SHP77 (cell line): ENCODE measurements at places on chromosomes 3 and 15.
A peak's percentile ranks its signal among the peaks of the same experiment; 100 is the strongest.

DNA sequence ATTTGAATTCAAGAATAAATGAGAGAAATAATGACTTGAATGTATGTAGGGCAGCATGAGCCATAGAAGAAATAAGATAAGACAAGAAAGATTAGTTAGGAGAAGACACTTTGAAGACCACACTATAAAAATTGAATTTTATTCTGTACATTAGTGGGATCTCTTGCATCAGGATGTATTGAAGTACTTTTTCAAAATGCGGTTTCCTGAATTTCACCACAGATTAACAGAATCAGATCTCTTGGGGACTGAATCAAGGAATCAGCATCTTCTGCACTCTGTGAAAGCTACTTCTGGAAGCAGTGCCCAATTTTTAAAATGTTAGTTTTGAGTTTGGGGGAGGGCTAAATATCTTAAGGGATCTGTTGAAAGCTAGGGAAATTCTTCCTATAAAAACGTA lies 763.9 kb upstream of the GOLIM4 start:
- DNase-seq, result no peak

DNA sequence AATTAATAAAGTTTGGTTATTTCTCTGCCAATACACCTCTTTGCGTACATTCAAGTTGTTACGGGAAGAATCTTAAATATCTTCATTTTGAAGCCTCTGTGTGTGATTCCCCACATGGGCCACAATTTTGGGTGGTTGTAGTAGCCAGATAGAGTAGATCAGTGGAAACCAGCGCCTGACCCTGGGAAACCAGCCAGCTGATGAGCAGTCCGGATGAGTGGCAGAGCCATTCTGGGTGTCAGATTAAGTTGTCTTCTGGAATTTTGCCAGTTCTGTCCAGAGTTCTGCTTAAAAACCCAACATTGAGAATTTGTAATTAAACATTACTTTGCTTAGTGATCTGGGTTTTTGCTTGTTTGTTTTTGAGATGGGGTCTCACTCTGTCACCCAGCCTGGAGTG lies 49.7 kb downstream of the MRPS25 start:
- no peak for DNase-seq

DNA sequence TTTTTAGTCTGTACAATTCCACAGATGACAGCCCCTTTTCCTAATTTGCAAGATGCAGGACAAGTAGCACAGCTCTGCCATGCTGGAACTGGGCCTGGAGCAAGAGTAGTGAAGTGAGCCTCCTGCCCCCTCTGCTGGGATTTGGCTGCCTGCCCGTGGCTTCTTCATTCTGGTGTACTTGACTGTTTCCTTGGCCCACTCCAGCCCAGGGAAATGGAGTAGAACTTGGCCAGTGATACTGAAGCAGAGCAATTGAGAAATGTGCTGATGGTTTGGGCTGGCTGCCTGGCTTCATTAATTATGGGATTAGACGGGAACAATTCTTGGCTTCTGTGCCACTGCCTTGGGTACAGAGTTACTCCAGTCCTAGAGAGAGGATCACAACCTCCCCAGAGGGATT lies 2.8 kb downstream of the GPD1L start:
- no peak for DNase-seq

DNA sequence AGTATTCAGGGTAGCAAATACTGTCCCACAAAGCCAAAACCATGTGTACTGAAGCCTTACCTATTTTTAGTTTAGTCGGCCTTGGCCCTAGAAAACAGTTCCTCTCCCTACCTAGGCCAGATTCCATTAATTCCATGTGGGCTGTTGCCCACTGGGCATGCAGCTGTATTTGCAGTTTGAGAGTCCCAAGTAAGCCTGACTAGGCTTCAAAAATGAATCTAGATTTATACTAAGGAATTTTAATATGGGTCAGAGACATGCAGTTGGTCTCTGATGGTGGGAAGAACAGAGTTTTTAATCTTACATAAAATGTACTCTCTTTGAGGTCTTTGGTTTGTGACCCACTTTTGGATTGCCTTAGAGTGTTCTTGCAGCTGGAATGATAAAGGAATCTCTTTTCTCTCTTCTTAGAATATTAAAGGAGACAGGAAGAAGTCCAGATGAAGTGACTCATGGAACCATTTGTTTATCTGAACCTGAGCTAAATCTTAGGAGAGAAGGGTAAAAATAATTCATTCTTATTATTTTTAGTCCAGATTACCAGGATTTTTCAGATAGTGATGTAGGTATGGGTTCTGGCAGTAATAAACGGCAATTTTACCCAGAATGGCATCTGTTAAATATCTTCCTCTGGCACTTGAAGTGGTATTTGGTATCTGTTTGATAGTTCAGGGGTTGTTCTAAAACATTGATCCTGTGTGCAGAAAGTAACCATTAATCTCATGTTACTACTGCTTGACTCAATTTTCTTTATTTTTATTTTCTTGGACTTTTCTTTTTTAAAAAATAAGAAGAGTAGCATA lies 33.8 kb downstream of the GLCE start:
- no peak for DNase-seq

- peak; percentile 52 for DNase-seq
Measured at GRCh38 chr3:178182337-178182779, 353.9 kb upstream of the KCNMB2 start.

GRCh38 chr15:29687204-29687815 lies 135.0 kb downstream of the TJP1 start:
- no peak for DNase-seq

DNA sequence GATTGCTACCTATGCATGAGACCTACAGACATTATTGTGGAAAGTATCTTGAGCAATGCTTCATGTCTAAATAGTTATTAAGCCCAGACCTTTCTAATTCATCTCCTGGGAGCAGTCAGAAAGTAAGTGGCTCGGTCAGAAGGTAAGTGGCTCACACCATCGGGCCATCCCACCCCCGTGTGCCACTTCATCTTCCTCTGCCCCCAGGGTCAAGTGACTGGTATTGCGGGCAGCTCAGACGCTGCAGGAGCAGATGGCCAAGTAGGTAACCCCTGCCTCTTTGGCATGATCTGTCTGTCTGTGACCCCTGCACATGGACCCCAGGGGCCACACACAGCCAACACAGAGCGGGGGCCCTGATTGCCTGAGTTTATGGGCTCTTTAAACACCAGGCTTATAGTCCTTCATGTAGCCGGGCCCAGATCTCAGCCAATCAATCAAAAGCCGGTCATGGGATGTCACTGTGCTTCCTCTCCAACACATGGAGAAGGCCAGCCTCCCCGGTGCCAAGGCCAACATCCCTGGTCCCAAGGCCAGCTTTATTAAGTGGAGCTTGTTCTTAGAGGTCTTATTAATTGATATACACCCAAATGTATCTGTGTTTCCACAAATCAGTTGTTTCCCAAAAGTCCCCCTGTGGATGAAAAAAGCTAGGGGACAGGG lies 42.9 kb downstream of the LARP6 start:
- no peak for DNase-seq

DNA sequence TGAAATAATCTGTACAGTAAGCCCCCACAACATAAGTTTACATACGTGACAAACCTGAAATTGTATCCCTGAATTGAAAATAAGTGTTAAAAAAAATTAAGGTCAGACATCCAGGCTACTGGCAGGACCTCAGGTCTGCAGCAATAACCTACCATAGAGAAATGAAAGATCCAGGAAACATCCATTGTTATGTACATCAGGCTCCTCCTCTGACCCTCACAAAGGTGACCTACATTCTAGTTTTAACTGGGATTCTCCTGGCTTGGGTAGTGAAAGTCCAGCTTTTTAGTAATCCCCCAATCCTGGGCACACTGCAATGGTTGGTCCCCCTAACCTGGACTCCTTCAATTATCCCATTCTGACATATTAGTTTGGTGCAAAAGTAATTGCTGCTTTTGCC lies 749.6 kb upstream of the LMCD1 start:
- no peak for DNase-seq

- DNase-seq, result no peak
Measured at GRCh38 chr3:25400587-25400986, 27.5 kb upstream of the RARB start.

- no peak for DNase-seq
Measured at GRCh38 chr15:60635507-60636352, 156.8 kb upstream of the ICE2 start.

DNA sequence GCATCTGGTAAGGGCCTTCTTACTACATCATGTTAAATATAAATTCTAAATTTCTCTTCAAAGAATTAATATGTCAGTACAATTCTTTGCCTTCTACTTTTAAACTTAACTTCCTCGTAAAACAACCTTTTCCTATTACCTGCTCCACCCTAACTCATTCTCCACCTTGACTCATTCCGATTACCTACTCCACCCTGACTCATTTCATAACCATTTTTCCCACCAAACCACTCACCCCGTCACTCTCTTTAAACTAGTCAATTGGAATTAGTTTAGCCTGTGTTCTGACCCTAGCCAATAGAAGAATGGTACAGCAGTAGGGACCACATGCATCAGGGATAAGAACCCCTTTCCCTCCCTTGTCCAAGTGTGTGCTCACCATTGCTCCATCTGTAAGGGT lies 65.6 kb downstream of the PLSCR2 start:
- no peak for DNase-seq

DNA sequence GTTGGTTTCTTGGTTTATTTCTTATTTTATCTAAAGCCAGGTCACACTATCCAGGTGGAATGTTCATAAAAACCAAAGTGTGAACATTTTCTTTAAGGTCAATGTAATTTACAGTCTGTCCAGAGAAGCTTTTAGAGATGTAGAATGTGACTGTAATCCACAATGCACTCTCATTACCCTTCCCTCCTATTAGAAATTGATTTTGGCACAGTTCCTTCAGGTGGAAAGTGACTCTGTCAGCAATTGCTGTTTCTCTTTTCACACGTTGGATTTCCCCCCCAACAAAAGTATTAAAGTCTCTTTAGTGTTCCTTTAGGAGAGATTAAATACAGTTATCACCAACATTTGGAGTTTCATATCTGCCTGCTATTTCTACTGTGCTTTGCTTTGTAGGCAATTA lies 31.6 kb upstream of the COPB2 start:
- no peak for DNase-seq

GRCh38 chr15:91857772-91858171 lies 4.3 kb downstream of the SLCO3A1 start:
- DNase-seq, result no peak

GRCh38 chr15:48384616-48385015 lies 53.4 kb downstream of the DUT start:
- DNase-seq, result no peak

GRCh38 chr3:16290007-16290826 lies 25.2 kb downstream of the OXNAD1 start:
- DNase-seq, result peak; percentile 26

DNA sequence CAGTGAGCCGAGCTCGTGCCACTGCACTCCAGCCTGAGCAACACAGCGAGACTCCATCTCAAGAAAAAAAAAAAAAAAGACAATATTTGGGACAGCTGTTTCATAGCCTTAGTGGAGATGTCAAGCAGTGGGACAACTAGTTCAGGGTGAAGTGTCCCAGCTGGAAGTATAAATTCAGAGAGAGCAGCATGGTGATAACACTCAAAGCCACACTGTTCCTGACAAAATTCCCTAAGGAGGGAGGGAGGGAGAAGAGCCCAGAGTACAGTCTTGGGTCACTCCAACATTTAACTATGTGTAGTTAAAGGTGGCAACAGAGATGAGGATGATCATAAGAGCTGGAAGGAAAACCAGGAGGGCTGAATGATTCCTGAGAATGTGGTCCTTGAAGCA lies 21.1 kb upstream of the IP6K2 start:
- DNase-seq, result no peak

- DNase-seq, result peak; percentile 32
Measured at GRCh38 chr15:59691194-59691805, 2.2 kb upstream of the BNIP2 start.

GRCh38 chr15:90099868-90100831 lies 2.1 kb downstream of the IDH2 start:
- DNase-seq, result no peak

- DNase-seq, result no peak
Measured at GRCh38 chr3:149571381-149571780, 86.4 kb downstream of the WWTR1 start.

- DNase-seq, result no peak
Measured at GRCh38 chr15:37130356-37130755, 30.0 kb upstream of the MEIS2 start.

- no peak for DNase-seq
Measured at GRCh38 chr15:67855842-67856241, 16.0 kb upstream of the RNU6-1 start.

DNA sequence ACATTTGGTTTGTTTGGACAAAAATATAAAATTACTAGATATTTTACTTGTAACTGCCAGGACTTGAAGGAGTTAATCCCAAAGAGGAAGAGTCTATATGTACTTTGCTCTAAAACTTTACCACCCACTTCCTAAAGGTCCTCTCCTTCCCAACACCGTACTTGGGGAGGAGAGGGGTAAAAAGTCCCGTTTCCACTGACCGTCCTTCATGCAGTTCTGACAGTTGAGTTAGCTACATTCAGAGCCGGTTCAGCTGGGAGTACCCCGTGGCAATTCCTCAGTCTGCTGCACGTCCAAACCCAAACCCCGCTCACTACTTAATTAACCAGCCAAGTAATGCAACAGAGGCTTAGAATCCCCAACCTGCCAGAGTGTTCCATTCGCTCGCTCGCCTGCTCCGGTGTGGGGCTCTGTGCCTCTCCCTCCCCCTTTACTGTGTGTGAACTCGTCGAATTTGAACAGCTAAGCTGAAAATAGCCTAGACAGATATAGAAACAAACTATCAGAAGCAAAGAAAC lies 519.7 kb downstream of the FOXP1 start:
- DNase-seq, result no peak

- DNase-seq, result peak; percentile 21
Measured at GRCh38 chr3:99023590-99024192, 122.2 kb upstream of the DCBLD2 start.

- DNase-seq, result no peak
Measured at GRCh38 chr3:150681057-150681456, 22.7 kb downstream of the ERICH6 start.

DNA sequence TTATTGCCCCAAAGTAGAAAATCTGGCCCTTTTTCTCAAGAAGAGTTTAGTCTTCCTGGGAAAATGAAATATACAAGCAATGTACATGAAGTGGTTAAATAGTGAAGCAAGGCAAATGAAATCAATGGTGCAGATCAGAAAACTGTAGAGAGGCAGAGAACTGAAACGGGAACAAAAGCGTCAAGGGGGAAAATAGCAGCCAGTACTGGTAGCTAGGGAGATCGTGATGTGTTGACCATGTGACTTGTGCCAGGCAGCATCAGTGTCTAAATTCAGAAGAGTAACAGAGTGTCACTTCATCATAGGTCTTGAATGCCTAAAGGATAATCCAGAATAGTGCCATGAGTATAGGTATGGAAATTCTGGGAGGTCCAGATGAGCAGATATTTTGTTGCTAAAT lies 163.1 kb downstream of the CHL1 start:
- DNase-seq, result no peak

DNA sequence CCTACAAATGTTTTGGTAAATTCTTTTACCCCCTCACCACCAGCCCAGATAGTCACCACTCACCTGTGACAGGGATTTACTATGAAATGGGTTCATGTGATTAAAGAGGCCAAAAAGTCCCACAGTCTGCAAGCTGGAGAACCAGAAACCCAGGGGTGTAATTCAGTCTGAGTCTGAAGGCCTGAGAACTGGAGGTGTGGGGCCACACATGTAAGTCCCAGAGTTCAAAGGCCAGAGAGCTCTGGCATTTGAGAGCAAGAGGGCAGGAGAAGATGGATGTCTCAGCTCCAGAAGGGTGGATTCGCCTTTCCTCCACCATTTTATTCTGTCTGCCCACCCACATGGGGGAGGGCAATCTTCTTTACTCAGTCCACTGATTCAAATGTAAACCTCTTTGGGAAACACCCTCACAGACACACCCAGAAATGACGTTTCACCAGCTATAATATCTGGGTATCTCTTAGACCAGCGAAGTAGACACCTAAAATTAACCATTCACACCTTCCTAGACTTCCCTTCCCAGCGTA lies 11.9 kb downstream of the RTP3 start:
- DNase-seq, result no peak

GRCh38 chr3:11850003-11850402 lies 3.3 kb upstream of the TAMM41 start:
- DNase-seq, result no peak
